ENCODE measurements at places on chromosomes 7 and 10.

GRCh38 chr7:101562531-101563197, 66.4 kb downstream of the MYL10 start:
- DNase-seq, result peak; percentile 41

GRCh38 chr7:45564886-45565455, 9.2 kb upstream of the ADCY1 start:
- DNase-seq, result no peak

DNA sequence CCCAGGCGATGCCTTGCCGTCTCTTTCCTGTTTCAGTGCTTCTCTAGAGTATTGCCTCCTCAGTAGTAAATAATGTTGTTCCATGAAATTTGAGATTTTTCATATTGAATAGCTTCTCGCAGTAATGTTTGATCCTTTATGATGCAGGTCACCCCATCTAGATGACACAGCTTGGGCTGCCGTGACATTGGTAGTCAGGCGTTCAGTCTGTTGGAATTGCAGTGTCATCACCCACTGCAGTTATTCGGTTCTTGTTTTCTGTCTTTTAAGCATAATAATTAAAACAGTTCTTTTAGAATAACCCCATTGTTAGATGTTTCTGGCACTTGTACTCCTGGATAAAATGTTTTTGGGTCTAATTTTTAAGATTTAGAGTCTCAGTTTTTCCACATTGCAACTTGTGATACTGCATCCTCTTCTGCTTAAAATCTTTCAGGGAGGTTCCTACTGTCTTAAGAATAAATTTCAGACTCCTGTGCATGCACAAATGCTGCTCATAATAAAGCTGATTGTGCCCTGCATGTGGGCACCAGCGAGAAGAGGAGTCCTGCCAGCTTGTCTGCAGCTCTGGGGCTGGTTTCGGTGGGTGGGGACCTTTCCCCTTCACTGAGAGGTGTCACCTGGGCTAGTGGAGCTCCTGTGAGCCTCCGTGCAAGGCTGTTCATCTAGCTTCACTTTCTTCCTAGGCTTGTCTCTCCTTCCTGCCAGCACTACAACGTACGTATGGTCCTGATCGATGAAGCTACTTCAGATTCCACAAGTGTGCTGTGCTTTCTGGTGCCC, 44.8 kb downstream of the SDK1 start:
- DNase-seq, result no peak

DNA sequence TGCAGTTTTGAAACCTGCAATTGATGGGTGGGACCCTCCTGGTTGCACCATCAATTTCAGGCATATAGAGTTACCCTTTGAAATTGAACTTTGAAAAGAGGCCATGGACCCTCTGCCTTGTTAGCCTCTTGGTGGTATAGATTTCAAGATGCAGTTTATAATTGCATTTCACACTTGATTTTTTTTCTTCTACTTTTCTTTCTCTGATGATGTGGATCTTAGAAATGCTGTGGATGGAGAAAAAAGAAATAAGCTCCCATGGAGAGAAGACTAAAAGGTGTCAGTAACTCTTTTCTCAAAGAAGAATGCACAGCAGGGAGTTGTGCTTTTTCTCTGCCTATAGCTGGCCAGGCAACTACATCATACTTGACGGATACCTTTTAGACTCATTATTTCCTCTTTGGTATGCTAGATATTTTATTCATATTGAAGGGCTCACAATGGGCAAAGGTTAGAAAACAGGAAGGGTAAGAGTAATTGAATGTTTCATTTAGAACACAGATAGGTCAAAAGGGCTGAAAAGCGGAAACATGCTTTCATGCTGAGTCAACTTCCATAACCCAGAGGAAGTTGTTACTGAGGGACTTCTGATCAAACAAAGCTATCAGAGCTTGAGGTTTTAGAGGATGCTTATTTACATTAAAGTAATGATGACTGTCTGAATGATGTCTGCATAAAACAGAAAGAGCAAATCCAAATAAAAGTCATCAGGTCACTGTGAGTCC, 773.2 kb upstream of the LRRN3 start:
- no peak for DNase-seq

DNA sequence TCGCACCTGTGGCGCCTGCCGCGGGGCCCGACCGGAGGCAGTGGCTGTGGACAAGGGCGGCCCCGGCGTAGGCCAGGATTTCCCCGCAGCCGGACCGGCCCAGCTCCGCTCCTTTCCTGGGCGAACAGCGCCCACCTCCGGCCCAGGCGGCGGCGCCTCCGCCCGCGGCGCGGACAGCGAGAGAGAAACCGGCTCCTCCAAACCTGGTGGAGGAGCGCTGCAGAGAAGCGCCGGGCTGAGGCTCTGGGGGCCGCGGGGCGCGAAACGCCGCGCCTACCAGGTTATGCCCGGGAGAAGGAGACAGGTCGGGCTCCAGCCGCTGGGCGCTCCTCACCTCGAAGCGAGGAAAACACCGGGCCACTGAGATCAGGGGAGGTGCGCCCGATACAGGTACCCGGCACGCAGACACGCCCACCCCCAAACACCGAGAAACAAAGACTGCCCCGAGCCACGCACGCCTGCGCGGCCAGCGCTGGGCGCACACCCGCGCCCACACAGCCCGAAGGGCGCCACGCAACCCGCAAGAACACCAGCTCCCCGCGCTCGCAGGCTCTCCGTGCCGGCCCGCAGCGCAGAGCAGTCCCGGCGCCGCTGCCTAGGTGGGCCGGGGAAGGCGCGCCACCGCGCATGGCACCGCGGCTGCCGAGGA, 3.3 kb downstream of the GRID1 start:
- peak; percentile 86 for DNase-seq

GRCh38 chr10:101131962-101132635, 999 bp downstream of the TLX1 start:
- DNase-seq, result no peak

DNA sequence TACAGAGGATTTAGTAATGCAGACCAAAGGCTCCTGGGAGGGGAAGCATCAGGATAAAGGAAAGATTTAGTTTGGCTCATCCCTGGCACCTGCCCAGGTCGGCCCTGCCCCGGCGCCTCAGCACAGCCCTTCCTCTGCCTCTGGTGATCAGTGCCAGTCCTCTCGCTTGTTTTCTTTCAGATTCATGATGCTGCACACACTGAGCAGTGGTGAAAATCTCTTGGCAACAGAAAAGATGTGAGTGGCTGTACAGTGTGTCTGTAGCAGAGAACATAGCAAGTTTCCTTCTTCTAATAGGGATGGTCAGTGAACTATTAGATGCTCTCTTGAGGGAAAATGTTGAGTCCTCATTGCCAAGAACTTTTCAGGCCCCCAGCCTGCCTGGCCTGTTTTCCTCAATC, 994.1 kb downstream of the KCNMA1 start:
- no peak for DNase-seq

DNA sequence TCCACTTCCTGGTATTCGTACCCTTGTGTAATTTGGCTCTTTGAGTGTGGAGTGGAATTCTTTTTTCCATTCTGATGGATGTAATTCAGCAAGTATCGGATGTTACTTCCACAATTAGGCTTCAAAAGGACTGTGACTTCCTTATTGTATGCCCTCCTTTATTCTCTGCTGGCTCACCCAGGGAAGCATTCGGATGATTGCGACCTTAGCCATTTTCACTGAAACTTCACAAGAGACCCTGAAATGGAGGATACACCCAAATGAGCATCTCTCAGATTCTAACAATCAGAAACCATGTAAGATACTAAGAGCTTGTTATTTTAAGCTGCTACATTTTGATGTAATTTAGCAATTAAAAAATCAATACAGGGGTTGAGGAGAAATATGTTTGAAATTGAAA, 493.1 kb downstream of the DNAJB9 start:
- DNase-seq, result no peak

DNA sequence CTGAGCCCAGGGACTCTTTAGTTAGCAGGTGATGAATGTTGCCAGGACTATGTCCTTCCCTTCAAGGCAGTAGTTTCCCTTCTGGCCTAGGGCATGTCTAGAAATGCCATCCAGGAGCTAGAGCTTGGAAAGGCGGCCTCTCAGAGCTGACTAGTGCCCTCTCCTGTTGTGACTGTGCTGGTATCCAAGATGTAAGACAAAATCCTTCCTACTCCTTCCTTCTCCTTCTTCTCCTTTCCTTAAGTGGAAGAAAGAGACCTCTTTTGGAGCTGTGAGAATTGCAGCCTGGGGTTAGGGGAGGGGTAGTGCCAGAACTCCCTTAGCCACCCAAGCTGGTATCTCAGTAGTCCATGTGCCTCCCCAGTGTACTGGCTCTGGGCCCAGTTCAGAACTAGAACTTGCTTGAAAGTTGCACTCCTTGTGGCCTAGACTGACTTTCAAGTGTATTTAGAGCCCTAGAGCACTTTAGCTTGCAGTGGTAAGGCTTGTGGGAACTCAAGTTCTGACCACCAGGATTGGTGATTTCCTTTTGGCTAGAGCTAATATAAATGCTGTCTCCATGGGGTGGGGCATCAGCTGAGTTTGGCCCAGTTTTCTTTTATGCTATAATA, 118.8 kb downstream of the NPSR1 start:
- no peak for DNase-seq

DNA sequence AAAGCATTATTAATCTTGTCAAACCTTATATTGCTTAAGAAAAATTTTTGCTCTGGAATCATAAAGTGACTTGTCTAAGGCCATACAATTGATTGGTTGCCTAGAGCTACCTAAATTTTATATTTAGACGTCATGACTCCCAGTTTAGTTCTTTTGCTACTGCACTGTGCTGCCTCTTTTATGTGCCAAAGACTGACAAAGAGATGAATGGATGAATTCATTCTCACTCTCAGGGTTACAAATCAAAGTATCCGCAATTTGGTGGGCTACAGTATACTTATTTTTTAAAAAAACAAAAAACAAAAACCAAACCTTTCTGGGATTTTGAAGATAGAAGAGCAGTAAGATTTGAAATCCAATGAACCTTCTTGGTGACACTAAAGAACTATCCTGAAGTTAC, 27.7 kb upstream of the TMEM229A start:
- no peak for DNase-seq

DNA sequence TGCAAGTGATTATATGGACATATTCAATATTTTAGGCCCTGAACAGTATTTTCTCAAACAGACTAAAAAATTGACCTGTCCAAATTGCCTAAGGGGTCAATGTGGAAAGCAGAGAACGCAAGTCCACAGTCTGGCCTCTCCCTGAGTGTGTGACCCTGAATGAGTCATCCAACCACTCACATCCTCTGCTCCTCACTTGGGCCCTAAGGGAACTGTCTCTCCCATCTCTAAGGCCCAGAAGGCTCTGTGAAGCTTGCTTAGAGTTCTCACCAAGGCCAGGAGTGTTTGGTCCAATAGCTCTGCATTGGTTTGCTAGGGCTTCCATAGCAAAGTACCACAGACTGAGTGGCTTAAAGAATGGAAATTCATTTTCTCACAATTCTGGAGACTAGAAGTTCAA, 155.1 kb downstream of the LSM5 start:
- no peak for DNase-seq

GRCh38 chr10:44292390-44293002, 92.4 kb downstream of the CXCL12 start:
- peak; percentile 38 for DNase-seq

DNA sequence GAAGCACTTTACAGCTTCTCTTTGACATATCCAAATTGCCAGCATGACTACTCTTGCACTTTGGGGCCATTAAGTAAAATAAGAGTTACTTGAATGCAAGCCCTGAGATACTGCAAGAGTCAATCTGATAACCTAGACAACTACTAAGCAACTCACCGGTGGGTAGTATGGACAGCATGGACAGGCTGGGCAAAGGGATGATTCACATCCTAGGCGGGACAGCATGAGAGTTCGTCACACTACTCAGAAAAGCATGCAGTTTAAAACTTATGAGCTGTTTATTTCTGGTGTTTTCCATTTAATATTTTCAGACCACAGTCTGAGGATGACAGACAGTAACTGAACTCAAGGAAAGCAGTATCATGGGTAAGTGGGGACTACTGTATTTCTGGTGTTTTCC, 84.0 kb downstream of the ORC5 start:
- DNase-seq, result no peak

GRCh38 chr10:49272251-49273081, 26.5 kb upstream of the C10orf71 start:
- DNase-seq, result no peak

DNA sequence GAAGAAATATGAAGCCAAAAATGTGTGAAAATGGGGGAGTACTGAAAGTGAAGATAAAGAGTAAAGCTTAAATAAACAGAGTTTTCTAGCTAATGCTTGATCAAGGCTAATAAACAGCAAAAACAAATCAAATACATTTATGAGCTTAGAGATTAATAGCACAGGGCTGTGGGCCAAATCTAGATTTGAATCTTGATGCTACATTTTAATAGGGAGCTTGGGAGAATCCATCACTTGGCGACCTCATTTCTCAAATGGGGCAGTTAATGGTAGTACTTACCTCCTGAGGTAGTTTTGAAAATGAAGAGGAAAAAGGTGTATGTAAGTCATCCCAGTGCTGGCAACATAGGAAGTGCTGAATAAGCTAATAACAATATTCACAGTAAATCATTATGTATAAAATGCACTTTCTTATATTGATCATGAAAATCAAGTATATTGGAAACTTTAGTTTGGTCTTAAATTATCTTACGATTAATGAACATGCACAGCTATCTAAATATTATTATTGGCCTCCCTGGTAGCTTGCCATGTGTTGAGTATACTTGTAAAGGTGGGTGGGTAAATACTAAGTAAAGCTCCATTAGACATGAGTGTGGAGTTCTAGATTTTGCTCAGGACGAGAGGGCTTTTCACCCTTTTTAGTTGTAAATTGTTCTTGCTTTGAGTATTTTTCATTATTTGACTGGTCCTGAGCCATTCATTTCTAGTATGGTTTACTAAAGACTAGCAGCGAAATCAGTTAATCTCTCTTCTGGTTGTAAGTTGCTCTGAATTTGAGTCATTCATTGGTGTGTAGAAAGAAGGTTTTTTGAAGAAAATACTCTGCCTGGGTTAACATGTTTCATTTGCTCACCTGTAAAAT, 5.1 kb downstream of the BICC1 start:
- DNase-seq, result no peak

DNA sequence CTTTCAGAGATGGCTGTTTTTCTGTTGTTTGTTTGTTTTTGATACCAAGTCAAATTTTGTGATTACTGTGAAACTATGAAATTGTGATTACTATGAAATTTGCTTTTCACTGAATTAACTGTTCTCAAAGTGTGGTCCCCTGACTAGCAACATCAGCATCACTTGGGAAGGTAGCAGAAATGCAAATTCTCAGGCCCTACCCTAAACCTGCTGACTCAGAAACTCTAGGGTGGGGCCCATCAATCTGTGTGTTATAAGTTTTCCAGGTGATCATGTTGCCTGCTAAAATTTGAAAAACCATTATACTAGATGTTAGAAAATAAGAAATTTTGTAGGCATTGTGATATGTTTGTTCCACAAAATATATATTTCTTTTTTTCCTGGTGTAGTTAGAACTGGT, 1.2 kb downstream of the IFIT1B start:
- no peak for DNase-seq

DNA sequence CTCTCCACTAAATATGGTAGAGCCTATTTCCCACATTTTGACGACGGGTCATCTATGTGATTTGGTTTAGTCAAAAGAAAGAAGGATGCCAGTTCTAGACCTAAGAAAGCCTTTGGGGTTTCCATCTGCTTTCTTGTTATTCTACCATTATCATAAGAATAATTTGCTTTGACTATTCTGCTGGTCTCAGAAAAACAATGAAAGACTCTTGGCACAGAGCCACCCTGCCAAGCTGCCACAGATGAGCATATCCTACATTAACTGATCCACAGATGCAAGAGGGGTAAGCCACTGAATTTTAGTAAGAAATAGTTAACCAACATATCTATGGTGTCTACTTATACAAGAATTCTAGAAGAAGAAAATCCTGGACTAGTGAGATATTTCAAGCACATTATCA, 158.6 kb upstream of the MAGI2 start:
- no peak for DNase-seq

GRCh38 chr7:106260136-106260561, 24.6 kb downstream of the NAMPT start:
- DNase-seq, result no peak

Measured in iPS-NIHi11 (cell line).